ENCODE measurements at places on chromosomes 16 and 17.

DNA sequence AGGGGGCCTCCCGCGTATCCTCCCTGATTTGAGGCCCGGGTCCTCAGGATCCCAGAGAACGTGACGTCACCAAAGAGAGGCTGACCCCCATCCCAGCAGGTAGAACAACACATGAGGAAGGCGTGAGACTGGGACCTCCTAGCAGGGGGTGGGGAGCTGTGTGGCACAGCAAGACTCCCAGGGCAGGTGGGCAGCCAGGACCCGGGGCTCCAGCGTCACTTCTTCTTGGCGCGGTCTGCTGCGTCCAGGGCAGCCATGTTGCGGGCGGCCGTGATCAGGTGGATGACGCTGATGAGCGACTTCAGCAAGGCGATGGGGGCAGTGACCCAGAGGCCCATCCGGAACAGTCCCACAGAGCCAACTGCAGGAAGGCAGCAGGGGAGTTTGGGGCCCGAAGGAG lies 4.1 kb downstream of the CDIPT start:
- no peak for DNase-seq

- DNase-seq, result no peak
Measured at GRCh38 chr17:7460850-7461660, 16.2 kb downstream of the CHRNB1 start.

DNA sequence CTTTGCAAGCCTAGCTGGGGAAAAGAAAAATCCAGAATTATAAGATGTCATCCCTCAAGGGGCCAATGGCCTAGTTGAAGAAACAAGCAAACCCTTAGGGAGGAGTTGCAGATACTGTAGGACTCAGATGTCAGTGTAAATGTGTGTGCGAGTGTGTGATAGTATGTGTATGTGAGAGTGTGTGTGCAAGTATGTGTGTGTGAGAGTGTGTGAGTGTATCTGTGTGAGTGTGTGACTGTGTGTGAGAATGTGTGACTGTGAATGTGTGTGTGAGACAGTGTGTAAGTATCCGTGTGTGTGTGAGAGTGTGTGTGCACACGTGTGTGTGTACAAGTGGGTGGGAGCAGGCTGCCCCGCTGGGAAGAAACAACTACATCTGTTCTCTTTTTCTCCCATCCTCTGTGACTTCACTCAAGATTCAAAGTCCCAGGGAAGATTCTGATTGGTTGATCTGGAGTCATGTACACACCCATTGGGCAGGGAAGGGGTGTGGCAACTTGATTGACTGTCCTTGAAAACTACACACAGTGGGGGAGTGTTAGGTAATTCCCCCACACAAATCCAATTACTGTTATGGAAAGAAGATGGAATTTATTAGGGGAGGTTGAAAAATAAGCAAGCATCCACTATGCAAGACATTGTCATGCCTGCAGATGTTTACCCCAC lies 40.7 kb downstream of the IRX3 start:
- DNase-seq, result no peak

DNA sequence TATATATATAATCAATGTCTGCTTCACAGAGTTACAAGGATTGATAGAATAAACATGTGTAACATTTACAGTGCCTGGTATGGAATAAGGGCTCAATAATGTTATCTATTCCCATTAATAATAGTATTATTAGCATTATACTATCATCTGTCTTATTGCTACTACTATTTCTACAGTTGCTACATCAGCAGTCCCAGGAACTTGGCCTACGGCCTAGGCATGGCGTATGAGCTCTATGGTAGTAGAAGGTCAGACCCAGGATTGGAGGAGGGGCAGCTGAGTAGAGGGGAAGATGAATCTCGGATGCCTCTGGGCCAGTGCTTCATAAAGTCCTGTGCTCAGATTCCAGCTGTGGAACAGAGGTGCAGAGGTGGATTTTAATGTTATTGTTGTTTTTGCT lies 146.3 kb upstream of the TBX2 start:
- no peak for DNase-seq

GRCh38 chr16:22265351-22265750 lies 31.9 kb upstream of the POLR3E start:
- DNase-seq, result no peak

GRCh38 chr17:75535119-75535537 lies 9.6 kb downstream of the LLGL2 start:
- DNase-seq, result no peak

DNA sequence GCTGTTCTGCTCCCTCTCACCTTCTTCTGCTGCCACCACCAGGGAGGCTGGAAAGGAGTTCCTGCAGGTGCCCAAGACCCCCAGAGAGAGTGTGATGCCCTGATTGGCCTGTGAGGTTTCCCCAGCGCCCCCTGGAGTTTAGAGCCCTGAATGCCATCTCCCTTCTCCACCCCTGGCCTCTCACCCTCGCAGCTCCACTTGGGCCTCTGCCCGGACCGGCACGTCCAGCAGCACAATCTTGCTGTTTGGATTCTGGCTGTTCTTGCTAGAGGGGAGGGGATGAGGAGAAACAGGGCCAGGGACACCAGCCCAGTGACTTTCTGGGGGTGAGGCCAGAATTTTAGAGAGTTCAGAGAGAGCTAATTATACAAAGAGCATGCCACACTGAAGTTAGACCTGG lies 12.5 kb upstream of the FAM171A2 start:
- no peak for DNase-seq
